GM23338 (cell line): ENCODE measurements at places on chromosomes 13 and 19.

- no peak for DNase-seq
Measured at GRCh38 chr13:106468744-106469590, 66.5 kb downstream of the EFNB2 start.

GRCh38 chr19:16205205-16206045, 7.7 kb downstream of the AP1M1 start:
- no peak for DNase-seq

- DNase-seq: no peak
Measured at GRCh38 chr19:6721773-6722172, 1.3 kb upstream of the C3 start.

- no peak for DNase-seq
Measured at GRCh38 chr13:51494156-51494555, 41.3 kb upstream of the INTS6 start.

DNA sequence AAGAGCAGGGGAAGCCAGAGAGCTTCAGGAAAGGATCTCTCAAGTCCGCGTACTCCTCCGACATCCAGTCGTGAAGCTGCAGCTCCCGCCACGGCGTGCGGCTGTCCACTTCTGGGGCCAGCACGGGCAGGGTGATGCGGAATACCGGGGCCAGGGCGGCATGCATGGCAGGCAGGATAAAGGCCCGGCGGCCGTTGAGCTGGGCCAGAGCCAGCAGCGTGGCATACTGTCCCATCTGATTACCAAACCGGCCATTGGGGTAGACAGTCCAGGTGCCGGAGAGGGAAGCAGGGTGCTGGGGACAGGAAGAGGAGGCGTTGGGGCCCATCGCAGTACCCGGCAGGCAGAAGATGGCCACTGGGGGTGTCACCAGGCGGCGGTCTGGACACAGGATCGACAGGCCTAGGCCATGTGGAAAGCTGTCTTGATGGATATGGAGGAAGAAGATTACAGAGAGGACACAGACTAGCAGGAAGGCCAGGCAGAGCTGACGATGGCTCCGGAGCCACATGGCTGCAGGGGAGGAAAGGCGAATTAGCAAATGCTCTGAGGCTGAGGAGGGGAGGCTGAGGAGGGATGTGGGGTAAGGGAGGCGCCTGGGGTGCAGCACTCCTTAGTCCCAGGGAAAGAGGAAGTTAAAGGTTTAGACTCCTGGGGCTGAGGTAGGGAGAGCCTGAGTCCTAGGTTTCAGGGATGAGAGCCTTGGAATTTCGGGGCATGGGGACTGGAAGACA, 1.5 kb downstream of the FUT1 start:
- DNase-seq: no peak

DNA sequence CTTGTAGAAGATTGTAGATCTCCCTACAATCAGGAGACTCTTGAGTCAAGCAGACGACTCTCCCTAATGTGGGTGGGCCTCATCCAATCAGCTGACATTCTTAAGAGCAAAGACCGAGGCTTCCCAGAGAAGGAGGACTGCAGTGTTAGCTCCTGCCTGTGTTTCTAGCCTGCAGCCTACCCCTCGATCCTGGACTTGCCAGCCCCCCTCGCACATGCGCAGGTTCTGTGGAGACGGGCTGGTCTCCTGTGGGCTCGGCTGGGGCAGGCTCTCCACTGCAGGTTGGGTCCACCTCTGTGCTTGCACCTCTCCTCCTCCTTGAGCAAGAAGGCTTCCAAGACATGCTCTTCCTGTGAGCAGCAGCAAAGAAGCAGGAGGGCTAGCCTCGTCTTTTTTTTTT, 185.2 kb upstream of the SOX1 start:
- DNase-seq: no peak

DNA sequence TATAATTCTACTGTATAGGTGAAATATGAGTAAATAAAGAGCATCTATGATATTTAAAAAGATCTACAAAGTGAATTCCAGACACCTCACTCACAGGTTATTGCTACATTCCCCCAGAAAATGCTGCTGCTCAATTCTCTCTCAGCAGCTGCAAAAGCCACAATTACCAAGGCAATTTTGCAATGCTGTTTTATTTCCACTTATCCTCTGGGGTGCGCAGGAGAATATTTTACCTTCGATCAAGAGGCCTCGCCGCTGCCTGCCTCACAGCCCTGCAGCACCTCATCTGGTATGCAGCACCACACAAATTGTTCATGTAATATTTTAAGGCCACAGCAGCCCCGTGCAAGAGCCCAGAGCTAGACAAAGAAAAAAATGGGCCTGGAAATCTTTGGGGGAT, 333.2 kb downstream of the DNAJC15 start:
- DNase-seq: no peak

GRCh38 chr13:38430796-38431195, 81.1 kb downstream of the UFM1 start:
- DNase-seq: no peak

- no peak for DNase-seq
Measured at GRCh38 chr19:18453269-18454024, 15.5 kb upstream of the ISYNA1 start.

DNA sequence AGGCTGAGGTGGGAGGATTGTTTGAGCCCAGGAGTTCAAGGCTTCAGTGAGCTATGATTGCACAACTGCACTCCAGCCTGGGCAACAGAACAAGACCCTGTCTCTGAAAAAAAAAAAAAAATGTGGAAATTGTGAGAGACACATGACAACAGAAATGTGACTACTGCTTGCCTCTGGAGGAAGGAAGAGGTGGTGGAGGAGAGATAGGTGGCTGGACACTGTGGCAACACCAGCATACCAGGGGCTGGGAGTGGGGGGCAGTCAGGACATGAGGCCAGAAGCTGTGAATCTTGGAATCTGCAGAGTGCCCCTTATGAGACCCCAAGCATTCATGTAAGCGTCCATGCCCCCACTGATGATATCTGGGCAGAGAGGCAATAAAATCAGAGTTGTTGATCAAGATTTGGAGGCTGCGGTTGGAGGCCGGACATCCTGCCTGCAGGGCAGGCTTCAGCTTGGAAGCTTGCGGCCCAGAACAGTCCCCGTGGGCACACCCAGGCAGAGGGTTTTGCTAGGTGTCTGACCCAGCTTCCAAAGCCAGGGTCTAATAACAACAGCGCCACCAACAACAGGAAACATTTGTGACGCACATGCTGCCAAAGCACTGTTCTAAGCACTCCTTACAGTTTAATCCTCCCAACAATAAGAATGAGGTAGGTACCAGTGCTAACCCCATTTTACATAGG, 16.9 kb downstream of the FAM187B start:
- DNase-seq: no peak

DNA sequence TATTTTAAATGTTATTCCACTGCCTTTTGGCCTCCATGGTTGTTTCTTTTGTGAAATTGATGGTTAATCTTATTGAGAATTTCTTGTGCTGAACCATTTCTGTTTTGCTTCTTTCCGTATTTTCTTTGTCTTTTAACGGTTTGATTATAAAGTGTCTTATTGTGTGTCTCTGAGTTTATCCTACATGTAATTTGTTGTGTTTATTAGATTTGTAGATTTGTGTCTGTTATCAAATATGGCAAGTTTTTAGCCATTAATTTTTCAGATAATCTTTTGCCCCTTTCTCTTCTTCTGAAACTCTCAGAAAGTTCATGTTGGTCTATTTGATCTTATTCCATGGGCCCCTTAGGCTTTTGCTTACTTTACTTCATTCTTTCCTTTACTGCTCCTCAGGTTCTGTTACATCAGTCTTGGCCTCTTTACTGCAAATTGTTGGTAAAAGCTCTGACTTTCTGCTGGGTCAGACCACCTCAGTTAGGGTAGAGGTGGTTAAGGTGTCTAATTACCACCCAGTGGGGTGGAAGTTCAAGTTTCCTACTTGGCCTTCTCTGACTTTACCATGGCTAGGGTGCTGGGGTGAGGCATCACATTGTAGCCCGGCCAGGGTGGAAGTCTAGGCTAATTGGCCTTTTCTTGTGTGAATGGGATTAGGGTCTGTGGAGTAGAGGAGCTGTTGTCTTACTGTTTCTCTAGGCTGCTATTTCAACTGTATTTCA, 58.3 kb downstream of the ZMYM2 start:
- DNase-seq: peak; percentile 30

GRCh38 chr19:18915639-18916038, 3.5 kb downstream of the COPE start:
- peak; percentile 72 for DNase-seq

DNA sequence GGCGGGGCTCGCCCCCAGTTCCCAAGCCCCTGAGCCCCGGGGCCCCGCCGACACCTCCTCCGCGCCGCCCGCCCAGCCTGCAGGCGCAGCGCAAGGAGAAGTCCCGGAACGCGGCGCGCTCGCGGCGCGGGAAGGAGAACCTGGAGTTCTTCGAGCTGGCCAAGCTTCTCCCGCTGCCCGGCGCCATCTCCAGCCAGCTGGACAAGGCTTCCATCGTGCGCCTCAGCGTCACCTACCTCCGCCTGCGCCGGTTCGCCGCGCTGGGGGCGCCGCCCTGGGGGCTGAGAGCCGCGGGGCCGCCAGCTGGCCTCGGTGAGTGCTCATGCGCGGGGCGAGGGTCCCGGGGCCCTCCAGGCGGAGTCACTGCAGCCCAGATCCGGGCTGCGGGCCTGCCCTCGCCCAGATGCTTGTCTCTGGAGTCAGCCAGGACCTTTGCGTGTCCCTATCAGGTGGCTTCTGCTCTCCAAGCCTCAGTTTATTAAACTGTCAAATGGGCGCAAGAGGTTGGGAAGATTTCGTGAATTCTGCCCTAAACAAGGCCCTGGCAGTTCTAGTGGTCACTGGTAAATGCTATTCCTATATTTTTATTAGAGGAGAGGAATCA, 2.0 kb downstream of the NPAS1 start:
- DNase-seq: peak; percentile 77

GRCh38 chr13:101639711-101640110, 187.2 kb downstream of the ITGBL1 start:
- no peak for DNase-seq

- no peak for DNase-seq
Measured at GRCh38 chr19:5895409-5895808, 8.2 kb downstream of the NDUFA11 start.

DNA sequence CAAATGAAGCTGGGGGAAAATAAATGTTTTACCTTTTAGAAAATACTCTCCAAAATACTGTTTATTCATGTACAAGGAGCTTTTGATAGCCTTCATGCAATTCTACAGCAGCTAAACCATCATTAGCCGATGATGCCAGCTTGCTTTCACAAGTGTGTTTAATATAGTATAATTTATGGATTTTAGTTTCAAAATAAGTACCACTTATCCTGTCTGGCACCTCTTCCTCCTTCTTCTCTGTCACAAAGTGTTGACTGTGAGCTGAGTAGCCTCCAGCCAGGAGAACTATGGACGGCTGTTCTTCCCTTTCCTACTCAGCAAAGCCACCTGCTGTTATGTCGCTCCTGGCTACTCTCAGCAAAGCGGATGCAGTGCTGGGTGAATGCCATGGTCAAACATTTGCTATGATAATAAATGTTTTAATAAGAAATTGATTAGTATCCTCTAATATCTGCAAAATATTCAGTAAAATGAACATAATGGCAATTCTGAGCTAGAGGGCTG, 238.2 kb downstream of the LIG4 start:
- DNase-seq: no peak

- DNase-seq: no peak
Measured at GRCh38 chr19:14059652-14060155, 2.2 kb downstream of the PALM3 start.

GRCh38 chr19:17737690-17738153, 13.6 kb upstream of the FCHO1 start:
- DNase-seq: no peak

DNA sequence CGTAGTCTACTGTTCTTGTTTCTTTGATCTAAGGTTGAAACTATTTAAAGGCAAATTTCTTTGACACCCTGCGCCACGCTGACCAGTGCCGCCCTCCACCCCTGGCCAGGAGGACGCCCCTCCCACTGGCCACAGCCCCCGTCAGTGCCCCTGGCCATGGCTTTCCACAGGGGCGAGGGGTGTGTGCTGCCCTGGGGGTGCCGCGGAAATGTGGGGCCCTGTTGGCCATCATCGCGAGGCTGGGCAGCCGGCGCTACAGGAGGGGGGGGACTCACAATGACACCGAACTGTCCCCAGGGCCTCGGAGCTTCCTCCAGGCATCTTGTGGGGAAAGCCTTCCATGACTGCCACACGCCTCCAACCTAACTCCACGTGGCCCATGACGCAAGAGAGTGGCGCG, 10.9 kb downstream of the SHC2 start:
- DNase-seq: no peak

- DNase-seq: no peak
Measured at GRCh38 chr19:18800636-18801035, 9.5 kb upstream of the COMP start.

GRCh38 chr13:92179223-92179622, 780.8 kb downstream of the GPC5 start:
- no peak for DNase-seq

DNA sequence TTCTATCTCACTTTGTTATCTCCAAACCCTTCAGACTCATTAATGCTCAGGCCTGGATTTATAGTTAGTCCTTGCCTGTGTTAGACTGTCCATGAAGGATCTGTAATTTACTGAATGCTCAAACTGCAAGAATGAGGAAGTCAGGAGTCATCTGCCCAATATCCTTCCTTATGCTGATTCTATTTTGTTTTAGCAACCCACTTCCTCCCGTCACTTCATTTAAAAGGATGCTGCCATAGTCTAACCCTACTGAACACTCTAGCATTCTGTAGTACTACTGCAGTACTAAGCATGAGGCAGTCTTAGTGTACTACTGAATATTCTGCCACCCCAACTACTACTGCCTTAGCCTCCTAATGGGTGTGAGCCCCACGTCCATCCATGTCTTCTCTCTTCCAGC, 1.5 kb downstream of the FCAR start:
- DNase-seq: no peak

DNA sequence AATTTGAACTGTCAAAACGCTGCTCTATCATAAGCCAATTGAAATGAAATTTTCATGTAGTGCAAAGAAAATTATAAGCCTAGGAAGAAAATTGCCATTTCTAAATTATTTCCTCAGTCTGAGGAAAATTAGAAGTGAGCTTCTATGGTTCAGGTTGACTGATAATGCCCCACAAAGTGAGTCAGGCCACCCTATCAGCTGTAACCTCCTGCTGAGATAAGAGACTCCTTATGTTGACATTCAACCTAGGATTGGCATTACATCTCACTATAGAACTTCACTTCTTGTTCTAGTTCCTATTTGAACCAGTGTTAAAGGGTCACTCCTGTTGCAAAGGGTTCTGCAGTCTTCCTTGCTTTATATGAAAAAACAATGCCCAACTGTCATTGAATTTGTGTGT, 32.6 kb upstream of the RFC3 start:
- no peak for DNase-seq

DNA sequence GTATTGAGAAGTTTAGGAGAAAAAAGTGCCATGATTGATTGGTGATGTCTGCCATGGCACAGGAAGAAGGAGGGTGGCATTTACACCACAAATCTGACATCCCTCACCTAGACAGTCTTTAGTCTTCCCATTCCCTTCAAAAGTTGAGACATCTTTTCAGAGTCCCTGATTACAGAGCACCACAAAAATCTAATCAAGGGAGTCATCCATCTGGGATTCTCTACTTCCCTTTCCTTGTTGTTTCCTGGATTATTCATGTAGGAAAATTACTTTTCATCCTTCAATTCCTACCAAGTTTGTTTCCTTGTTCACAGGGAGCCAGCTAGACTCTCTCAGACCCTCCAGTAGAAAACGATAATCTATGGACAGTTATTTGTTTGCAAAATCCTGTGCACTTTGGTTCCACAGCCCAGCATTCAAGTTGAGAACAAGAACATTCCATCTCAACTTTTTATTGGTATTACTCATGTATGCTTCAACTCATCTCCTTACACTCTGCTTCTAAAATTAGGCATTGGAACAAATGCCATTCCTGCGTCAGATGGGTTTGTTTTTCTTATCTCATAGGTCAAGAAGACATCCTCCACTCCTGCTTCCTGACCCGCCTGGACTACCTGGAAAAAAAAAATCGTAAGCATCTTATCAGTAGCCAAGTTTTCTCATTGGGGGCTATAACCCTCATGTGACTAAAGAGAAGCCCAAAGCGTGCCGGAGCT, 259.9 kb downstream of the FOXO1 start:
- no peak for DNase-seq
